Endothelial cell (in vitro differentiated cells): ENCODE measurements at places on chromosomes 4 and X. TPM values are rescaled to one million over a fixed set of nuclear protein-coding genes. Genes with fewer than 3 reads are reported as not detected.

- peaks cover 4% of the 10 kb centered on the region for H3K4me1 ChIP-seq
- H3K27ac ChIP-seq = no peak overlapping the region
- H3K4me3 ChIP-seq = no peak overlapping the region
Observed at GRCh38 chrX:18676050-18676449, 4.1 kb upstream of the RS1 start.

GRCh38 chr4:73901031-73901430, 31.8 kb downstream of the CXCL1 start:
- no peaks in the 10 kb centered on the region for H3K36me3 ChIP-seq
- DNase-seq = no peak
- no peak overlapping the region for H3K27ac ChIP-seq
- no peak overlapping the region for H3K4me3 ChIP-seq

GRCh38 chr4:77989968-77990367, 67.2 kb upstream of the FRAS1 start:
- peaks cover 7% of the 10 kb centered on the region for H3K36me3 ChIP-seq
- H3K4me3 ChIP-seq = peak overlapping the region; percentile 52
- H3K27ac ChIP-seq = peak overlapping the region; percentile 49
- DNase-seq = no peak
- peaks cover 30% of the 10 kb centered on the region for H3K4me1 ChIP-seq
- H3K27me3 ChIP-seq = peaks cover 2% of the 10 kb centered on the region

- no peaks in the 10 kb centered on the region for H3K4me1 ChIP-seq
- no peak for DNase-seq
- H3K27ac ChIP-seq = no peak overlapping the region
- H3K36me3 ChIP-seq = peaks cover 35% of the 10 kb centered on the region
- H3K27me3 ChIP-seq = no peaks in the 10 kb centered on the region
Observed at GRCh38 chr4:169089004-169089403, 78.9 kb upstream of the CBR4 start.

- H3K4me1 ChIP-seq = no peaks in the 10 kb centered on the region
- no peaks in the 10 kb centered on the region for H3K36me3 ChIP-seq
- H3K4me3 ChIP-seq = no peak overlapping the region
- no peak for DNase-seq
Observed at GRCh38 chrX:23811656-23812055, 28.7 kb downstream of the SAT1 start.

The NSDHL gene
- 26.5 TPM for total RNA-seq

The CXCL3 gene
- total RNA-seq = 2.7 TPM

The CLGN gene
- total RNA-seq = 21.6 TPM

The VGLL1 gene
- not detected for total RNA-seq
